ENCODE measurements at places on chromosomes 2 and 18.

DNA sequence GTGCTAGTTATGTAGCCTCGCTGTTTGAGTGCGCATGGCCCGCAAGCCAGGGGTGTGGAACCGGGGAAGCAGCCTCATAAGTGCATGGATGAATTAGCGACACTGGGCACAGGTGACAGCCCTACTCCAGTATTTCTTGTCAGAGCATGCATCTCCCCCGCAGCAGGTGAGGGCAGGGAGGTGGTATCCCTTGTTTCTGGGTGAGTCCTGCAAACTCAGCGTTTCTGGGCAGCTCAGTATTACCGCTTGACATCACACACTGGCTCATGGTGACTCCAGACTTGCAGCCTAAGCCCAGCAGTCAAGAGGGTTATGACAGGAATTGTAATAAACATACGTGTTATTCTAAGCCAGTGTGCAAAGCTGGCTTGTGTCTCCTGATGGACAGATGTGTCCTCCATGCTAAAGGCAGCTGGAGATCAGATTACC, 2.5 kb downstream of the CABLES1 start:
- DNase-seq: no peak

- no peak for DNase-seq
Measured at GRCh38 chr18:10340821-10341220, 113.6 kb upstream of the APCDD1 start.

- no peak for DNase-seq
Measured at GRCh38 chr2:176463546-176463945, 194.3 kb downstream of the MTX2 start.

GRCh38 chr2:44330801-44331200, 30.5 kb downstream of the PREPL start:
- no peak for DNase-seq

DNA sequence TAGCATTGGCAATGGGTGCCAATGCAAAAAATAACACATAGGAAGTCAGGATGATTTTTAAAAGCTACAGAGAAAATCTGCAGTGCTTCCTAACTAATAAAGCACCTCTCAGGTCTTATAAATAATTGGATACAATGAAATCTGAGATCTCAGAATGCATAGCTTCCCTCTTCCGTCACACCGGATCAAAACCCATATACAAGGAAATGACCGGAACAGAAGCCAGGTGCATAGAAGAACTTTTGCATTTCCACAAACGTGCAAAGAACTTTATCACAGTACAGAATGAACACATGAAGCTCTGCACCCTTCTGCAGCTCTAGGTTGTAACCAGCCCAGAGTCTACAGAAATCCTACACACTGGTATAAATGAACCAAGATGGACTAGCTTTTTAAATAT, 145.4 kb downstream of the TCF4 start:
- no peak for DNase-seq

DNA sequence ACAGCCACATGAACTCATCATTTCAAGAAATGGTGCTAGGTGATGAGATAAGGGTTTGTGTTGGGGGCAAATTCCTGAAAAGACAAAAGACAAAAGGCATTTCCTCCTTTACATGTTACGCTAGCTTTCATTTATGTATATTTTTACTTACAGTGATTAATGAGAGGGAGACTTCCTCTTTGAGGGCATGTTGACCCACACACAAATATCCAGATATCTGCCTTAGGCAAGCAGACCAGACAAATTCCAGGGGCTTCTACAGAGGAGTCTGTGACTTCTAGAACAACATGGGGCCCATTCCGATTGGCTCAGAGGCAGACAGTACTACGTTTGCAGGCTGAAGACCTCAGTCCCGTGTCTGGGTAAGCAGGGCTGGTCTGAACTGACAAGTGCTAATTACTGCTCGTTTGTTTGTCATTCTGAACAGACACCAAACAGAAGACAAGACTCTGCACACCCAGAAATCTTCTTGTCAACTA, 74.8 kb upstream of the ST6GAL2 start:
- DNase-seq: no peak

- DNase-seq: no peak
Measured at GRCh38 chr2:147679191-147679954, 165.5 kb upstream of the ACVR2A start.

GRCh38 chr18:4311136-4311535, 144.0 kb downstream of the DLGAP1 start:
- no peak for DNase-seq

DNA sequence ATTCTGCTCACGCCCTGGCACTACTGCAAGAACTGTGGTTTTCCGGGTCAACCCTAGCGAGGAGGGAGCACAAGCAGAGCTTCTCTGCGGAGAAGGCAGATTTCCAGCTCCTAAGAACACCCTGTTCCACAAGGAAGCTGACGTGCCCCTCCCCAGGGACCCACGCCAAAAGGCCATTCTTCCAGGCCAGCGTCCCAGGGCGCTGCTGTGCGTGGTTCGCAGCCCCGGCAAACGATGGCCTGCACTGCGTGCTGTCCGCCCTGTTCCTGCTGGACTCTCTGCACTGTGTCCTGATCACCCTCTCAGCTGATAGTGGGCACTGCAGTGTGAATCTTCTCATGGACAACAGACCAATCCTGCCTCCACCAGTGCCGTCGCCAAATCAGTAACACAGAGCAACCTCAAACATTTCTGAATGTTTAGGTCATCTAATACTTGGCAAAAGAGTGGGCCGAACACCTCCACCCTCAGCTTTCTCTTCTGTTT, 49.1 kb downstream of the ADI1 start:
- DNase-seq: no peak

DNA sequence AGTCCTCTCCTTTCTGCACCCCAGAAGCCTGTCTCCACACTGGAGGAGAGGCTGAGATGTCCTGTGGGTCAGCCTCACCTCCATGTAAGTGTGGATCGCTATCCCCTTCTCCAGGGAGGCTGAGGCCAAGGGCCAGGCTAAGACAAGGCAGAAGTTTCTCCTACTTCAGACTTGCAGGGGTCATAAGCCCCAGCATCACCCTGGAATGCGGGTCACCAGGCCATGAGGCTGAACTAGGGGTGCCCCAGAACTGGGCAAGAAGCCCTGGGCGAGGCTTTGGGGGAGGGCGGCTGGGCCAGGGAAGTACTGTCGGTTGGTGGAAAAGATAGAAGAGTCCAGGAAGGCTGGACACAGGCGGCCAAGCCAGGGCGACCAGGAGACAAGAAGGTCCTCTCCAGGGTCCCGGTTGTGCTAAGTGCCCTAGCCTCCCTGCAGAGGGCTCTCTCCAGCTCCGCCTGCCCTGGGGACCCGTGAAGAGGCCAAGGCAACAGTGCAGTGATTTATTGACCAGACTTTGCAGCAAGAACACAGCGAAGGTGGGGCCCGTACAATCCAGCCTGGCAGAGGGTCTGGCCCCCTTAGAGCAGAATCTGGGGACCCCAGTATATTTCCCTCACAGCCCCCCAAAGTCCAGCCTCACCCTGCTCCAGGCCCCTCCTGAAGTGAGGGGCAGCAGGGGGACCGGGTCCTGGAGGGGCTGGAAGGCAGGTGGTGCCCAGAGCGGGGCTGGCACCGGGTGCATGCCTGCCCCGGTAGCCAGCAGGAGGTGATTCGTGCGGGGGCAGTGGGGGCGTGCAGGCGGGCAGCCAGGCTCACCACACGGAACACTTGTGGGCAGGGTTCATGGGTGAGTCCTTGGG, 8.1 kb downstream of the ECEL1 start:
- no peak for DNase-seq

Measured in CD4-positive, alpha-beta T cell treated with Interleukin-10 for 1 hour (primary cell).